Stimulated activated CD4-positive, alpha-beta T cell treated with anti-CD3 and anti-CD28 coated beads, Interleukin-15, amount 100 ng/mL, for 24 hours (primary cell): ENCODE measurements at places on chromosomes 2 and 18.

GRCh38 chr2:71291398-71291797 lies 40.2 kb upstream of the ZNF638 start:
- no peak for DNase-seq

DNA sequence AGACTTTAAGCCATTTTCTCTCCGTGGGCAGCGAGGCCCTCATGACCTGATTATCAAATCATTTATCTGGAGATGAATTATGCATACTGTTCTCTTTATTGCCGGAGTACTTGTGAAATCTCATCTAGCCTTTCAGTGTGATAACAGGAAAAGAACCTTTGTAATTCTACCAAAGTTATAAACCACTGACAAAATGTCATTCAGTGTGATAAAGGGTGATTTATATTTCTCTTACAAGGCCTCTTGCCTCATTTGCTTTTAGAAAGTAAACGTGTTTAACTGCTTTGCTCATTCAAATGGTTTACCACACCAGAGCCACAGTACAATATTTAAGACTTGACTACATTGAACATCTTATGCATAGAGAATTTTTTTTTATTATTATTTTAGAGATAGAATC lies 13.8 kb downstream of the MTCL1 start:
- no peak for DNase-seq

GRCh38 chr18:6017171-6017570 lies 121.8 kb upstream of the TMEM200C start:
- DNase-seq = no peak

DNA sequence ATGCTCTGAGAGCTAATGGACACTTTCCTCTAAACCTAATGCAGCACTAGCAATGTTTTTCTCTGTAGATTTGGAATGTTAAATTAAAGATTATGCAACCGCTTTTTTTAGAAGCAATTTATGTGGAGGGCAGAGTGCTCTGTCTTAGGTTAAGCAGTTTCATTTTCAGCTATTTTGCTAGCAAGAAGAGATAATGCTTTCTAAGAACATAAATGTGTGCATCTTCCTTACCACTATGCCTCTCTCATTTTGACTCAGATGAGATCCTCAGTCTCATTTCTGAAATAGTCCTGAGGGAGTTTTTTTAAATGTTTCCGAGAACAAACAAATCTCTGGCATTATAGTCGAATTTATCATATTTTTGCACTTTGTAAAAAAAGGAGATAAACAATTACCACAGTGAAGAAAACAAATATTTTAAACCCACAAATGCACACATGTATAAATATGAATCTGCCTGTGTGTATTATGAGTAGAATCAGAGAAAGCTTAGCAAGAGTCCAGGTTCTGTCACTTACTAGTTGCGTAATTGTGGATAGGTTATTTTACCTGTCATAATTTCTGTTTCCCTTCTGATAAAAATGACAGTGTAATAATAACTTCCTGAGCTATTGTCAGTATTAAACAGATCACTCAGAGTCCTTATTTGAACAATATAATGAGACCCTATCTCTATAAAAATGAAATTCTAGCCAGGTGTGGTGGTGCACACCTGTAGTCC lies 207.7 kb upstream of the CRIM1 start:
- DNase-seq = no peak

GRCh38 chr2:30465171-30465545 lies 18.1 kb downstream of the LCLAT1 start:
- DNase-seq = no peak

DNA sequence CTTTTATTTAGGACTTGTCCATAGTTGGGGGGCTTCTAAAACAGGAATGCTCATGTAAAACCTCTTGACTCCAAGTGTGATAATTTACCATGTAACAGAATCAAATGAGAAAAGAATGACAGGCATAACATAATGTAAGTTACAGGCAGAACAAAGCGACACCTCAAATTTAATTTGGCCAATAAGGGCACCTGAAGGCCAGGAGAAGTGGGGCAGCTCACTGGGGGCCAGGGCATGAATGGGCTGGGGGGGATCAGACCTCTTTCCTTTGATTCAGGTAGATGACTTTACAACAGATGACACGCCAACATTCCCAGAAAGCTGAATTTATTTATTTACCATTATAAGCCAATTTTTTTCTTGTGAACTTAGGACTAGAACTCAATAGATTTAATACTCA lies 14.5 kb downstream of the MOCOS start:
- no peak for DNase-seq

- DNase-seq = peak; percentile 22
Measured at GRCh38 chr18:32530947-32531651, 60.4 kb upstream of the GAREM1 start.

GRCh38 chr18:23103449-23103848 lies 31.8 kb upstream of the CABLES1 start:
- DNase-seq = no peak

- no peak for DNase-seq
Measured at GRCh38 chr18:78378403-78378802, 601.2 kb upstream of the SALL3 start.

- DNase-seq = peak; percentile 62
Measured at GRCh38 chr2:189641590-189641989, 19.7 kb upstream of the ASNSD1 start.
